Hepatocyte (in vitro differentiated cells): ENCODE measurements at places on chromosomes 3 and 15.

DNA sequence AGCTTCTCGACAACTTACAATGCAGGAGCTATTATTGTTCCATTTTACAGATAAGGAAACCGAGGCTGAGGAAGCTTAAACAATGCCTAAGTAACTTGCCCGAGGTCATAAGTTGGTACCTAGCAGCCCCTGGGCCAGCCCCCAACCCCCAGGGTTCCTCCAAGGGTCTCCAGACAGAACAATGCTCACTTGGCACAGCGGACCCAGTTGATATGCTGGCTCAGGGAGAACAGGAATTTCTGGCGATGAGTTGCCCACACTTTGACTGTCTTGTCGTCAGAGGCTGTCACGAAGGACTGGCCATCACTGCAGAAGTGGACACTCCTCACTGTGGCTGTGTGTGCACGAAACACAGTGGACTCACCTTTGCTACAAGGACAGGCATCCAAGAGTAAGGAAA is 5.2 kb downstream of the POC1A start:
- no peak for DNase-seq

DNA sequence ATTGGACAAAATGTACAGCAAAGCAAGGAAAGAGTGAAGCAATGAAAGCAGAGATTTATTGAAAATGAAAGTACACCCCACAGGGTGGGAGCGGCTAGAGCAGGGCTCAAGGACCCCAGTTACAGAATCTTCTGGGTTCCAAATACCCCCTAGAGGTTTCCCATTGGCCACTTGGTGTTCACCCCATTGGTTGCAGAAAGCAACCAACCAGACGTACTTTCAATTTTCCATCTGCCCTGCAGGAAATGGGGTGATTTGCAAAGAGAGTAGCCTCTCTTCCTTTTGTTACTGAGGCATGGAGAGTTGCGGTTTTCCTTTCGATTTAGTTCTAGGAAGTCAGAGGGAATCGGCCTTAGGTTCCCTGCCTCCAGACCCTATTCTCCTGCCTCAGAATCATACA is 2.4 kb downstream of the PML start:
- DNase-seq = no peak

GRCh38 chr15:74725845-74726773 is 781 bp upstream of the CYP1A1 start:
- peak; percentile 88 for DNase-seq

GRCh38 chr3:177144922-177145321 is 52.4 kb downstream of the TBL1XR1 start:
- no peak for DNase-seq

- DNase-seq = no peak
Observed at GRCh38 chr3:149613988-149614387, 43.8 kb downstream of the WWTR1 start.

DNA sequence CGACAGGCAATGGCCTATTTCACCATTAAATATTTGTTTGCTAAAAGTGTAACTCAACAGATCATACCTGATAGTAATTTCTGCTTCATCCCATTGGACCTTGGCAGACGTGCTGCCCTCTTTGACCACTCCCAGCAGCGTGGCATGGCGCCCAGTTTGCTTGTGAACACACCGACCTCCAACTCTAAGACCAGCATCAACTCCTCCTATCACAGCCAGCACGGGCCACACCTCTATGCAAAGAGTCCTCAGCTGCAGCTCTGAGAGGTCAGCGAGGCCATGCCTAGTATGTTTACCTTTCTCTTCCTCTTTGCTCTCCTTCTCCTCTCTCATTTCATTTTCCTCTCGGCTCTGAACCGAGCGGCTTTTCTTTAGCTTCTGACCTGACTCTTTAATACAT is 80.6 kb downstream of the FBXL22 start:
- peak; percentile 26 for DNase-seq

GRCh38 chr15:68252925-68253534 is 23.5 kb upstream of the CLN6 start:
- DNase-seq = peak; percentile 83

DNA sequence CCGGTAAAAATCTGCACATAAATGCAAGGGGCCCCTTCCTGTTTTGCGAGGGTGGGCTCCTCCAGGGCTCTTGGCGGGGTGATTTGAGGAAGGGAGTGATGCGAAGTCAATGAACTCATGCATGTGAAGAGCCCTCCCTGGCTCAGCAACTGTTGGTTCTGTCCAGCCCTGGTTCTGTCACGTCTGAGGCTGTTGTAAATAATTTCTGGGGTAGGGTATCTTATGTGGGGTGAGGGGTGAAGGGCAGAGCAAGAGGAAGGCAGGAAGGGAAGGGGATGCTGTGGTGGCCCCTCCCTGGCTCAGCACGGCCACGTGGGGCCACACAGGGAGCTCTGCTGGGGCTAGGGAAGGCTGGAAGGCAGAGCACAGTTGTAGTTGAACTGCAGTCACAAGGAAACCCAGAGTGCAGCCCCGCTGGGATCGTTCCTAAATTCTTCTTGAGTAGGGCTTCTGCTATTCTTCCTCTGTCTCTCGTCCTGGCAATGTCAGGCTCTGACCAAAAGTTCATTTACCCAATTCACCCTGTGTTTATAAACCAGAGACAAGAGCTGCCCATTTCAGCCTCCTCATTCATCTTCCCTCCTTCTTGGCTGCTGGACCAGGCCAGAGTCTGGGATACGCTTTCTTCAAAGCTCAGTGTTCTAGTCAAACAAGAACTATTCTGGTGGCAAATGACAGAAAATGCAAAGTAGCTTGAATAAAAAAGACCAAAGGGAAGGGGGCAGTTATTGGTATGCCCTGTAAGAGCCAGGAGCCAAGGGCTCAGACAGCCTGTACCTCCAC is 14.8 kb upstream of the TOPBP1 start:
- no peak for DNase-seq

- no peak for DNase-seq
Observed at GRCh38 chr3:47813551-47814177, 10.7 kb downstream of the DHX30 start.

DNA sequence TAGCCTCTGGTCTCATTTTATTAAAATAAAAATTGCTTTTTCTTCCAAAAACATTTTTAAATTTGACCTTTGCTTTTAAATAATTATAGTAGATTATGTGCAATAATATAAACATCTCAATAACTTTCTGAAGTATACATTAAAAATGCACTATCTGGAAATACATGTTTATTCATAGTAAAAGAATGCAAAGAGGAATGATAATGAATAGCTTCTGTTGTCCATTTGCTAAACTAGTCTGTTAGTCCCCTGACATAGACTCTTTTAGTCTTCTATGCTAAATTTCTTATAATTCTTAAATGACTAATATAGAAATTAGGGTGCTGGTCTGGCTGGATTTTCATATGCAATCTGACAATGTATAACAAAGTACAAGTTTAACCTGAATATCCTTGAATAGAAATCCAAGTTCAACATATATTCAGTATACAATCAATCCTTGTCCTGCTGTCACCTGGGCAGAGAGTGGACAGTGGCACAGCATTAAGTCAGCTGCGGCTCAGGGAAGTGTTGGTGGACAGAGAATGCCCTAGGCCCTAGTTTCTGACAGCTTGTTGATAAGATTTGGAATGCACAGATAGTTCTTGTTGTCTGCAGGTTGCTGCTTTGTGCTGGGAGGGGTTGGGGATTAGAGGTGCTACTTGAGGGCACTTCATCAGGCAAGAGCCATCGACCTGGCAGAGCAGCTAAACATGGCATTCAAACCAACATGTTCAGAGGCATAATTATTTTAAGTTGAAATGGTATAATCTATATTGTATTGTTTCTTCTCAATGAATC is 161.7 kb downstream of the MBNL1 start:
- no peak for DNase-seq

- DNase-seq = peak; percentile 35
Observed at GRCh38 chr3:99929745-99930139, 112.1 kb downstream of the CMSS1 start.

DNA sequence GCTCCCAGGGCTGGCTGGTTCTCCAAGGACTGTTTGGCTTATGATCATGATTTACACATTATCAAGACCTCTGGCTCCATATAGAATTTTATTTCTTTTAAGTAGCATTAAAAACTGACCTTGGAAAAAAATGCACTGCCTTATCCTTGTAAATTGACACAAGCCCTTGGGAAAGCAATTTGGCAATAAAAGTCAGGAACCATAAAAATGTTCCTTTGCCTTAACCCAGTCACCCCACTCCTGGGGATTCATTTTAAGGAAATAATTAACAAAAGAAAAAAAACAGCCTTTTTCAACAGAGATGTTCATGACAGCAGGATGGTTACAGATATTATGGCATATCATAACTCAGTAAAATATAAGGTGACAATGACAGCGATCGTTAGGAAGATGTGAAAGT is 51.6 kb upstream of the NR2E3 start:
- peak; percentile 33 for DNase-seq

GRCh38 chr3:136694321-136694720 is 57.9 kb downstream of the STAG1 start:
- no peak for DNase-seq

DNA sequence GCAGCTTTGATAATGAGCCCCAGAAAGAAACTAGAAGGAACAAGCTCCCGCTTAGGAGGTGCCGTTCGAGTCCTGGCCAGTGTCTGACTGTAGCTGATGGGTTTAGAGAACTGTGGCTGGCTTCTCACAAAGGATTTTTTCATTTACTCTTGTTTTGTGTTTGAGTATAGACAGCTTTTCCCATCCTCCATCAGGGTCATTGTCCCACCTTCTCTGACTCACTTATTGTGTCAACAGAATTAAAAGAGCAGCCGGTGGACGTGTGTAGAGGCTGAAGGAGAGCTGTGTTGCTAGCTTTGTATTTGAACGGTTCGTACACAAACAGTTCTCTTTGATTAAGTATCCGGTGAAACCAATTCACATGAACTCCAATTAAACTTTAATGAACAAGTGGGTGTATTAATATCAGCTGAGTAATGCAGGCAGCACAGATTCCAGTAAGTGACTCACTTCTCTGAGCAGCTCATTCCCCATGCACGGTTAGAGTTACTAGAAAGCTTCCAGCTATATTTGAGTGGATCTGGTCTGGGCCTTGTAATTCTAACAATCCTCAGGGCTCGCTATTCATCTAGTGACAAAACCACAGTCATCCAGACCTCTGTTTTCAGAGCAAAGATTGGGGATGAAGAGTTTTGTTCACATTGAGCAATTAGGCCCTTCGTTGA is 141.0 kb downstream of the LPP start:
- DNase-seq = peak; percentile 78

- no peak for DNase-seq
Observed at GRCh38 chr3:134904241-134904771, 109.2 kb downstream of the EPHB1 start.

- peak; percentile 72 for DNase-seq
Observed at GRCh38 chr15:72907733-72908132, 124.2 kb upstream of the ADPGK start.

DNA sequence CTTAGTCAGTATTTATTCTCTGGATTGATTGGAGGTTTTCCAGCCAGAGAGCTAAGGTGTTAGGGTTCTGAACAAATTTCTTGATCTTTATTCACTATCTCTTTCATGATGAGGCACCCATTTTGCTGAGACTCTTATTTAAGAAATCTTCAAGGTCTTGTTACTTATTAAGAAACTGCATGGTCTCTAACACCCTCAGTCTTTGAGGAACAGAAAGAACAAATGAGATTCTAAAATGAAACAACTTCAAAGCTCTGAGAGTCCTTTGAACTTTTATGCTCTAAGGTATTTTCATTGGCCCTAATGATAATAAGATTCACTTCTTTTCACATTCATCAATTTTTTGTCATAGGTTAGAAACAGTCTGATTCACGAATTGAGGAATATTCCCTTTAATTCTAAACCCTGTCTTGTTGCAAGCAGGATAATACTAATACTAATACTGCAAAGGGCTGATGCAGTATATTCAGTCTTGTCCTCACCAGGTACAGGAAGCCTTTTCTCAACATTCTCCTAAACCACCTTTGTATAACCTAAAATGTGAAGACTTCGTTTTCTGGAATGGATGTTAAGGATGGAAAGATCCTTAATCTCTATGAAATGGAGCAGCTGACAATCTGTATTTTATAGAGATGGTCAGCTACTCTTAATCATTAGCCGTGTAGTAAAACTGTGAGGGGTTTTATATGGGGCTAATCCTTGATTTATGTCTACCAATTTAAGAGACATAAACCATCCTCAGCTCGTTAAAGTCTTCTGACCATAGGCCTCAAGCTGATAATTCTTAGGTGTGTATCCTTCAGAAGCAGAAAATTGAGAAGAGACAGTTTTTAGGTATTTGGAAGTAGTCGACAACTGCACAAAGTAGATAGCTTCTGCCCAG is 198.3 kb downstream of the OTOL1 start:
- no peak for DNase-seq

- DNase-seq = no peak
Observed at GRCh38 chr3:123008840-123009239, 18.7 kb downstream of the SEMA5B start.

DNA sequence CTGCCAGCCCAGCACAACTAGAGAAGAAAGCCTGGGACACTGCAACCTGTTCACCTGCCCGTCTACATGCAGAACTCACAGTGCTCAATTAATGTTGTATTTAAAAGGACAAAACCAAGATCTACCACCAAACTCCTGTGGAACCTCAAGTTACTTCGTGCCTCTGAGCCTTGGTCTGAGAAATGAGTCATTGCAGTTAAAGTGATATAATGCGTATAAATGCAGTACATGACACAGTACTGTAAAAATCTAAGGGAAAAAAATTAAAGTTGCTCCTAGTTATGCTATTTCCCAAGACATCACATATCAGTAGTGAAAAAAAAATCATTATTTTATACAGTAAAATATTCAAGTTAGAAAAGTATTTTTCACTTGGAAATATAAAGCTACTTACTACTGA is 138.9 kb downstream of the ZIC4 start:
- DNase-seq = no peak

DNA sequence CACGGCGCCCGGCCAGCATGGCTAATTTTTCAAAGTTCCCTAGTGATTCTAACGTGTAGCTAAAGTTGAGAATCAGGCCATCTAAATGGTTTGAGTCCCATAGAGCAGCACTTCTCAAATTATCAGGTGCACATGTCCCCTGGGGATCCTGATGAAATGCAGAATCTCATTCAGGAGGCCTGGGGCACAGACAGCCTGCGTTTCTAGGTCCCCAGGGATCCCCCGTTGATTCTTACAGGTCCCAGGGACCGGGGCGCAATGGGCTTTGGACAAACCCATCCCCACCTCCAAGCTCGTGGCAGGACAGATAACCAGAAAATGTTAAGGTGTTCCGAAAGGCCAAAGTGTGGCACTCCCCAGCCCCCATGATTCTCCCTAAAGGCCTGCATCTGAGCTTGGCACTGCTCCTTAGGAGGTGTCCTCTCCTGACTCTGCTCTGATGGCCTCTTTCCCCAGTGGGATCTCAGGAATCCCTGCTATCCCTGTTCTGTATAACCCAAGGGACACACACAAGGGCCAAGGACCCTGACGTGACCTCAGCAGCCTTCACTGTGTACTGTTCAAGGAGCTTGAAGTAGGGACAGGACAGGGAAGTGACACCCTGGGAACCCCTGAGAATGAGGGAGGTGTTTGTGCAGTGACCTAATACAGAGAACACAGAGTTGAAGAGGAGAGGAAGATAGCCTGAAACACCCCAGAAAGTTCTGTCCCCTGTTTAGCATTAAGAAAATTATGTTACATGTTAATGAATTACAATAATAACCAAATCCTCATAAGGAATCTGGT is 8.0 kb downstream of the LRRK1 start:
- no peak for DNase-seq

- no peak for DNase-seq
Observed at GRCh38 chr15:62902821-62903220, 139.7 kb upstream of the TPM1 start.
